MCF 10A (cell line): ENCODE measurements at places on chromosomes 4 and X. TPM values are rescaled to one million over a fixed set of nuclear protein-coding genes. Genes with fewer than 3 reads are reported as not detected.

DNA sequence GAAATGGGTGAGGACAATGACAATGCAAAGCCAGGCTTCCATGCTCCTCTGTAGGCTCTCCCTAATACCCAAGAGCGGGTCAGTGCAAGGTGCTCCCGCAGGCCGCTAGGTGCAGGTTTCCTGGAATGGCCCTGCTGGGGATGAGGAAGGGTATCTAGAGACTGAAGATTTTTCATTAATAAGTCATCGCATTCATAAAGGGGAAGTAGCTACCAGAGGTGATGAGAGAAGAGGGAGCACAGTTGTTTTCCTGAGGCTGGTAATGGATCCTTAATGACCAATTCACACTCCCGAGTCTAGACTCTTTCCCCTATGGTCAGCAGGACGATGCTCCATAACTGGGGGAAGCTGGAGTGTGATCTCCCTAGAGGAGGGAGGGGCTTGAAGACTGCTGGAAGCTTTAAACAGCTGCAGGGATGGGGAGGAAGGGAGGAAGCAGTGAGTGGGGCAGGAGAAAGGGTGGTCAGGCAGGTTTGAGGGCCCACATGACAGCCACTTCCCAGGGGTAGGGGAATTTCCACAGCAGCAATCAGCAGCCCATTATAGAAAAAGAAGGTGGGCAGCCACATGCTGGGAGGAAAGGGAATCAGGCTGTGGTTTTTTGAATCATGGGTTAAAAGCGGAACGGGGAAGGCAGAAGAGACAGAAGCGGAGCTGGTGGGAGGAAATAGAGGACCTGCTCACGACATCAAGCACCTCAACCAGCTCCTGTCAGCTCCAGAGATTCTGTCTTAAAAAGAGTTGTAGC is 10.2 kb upstream of the ATP6AP2 start:
- no peak overlapping the region for H3K27ac ChIP-seq
- H3K27me3 ChIP-seq, result peaks cover 86% of the 10 kb centered on the region
- no peak for DNase-seq
- H3K4me3 ChIP-seq, result no peak overlapping the region

- no peaks in the 10 kb centered on the region for H3K36me3 ChIP-seq
- H3K27me3 ChIP-seq, result no peaks in the 10 kb centered on the region
- no peak overlapping the region for H3K27ac ChIP-seq
- peaks cover 6% of the 10 kb centered on the region for H3K4me1 ChIP-seq
- peak overlapping the region; percentile 79 for H3K4me3 ChIP-seq
These were observed 6.1 kb upstream of the WAS start for GRCh38 chrX:48677516-48677915.

DNA sequence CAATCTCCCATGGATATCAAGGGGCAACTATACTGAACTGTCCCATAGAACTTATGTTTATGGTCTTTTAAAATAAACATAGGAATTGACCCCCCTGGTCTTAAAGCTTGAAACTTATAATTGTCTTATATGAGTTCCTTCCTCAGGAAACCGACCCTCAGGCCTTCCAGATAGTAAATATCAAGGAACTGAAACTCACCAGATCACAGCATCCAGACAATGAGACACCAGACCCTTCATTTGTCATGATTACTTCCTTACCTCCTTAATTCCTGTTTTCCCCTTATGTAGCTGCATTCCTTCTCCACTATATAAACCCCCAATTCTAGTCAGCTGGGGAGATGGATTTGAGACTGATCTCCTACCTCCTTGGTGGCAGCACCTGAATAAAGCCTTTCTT is 94.8 kb upstream of the GRPR start:
- no peaks in the 10 kb centered on the region for H3K27me3 ChIP-seq
- peaks cover 12% of the 10 kb centered on the region for H3K4me1 ChIP-seq
- no peak overlapping the region for H3K27ac ChIP-seq
- H3K36me3 ChIP-seq, result no peaks in the 10 kb centered on the region
- DNase-seq, result no peak

DNA sequence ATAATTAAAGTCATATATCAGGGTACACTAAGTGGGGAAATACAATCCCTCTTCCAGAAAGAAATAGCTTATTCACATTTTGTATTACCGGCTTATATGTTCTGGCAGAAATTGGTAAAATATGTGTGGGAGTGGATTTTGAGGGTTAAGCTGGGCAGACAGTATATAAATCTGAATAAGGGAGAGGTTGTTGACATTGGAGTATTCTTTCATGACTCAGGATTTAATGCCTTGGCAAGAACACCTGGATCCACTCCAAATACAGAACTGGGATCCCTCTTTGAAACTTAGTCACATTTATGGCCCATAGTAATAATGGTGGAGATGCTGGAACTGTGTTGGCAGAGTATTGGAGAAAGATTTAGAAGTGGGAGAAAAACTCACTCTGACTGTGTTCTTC is 54.3 kb upstream of the TET2 start:
- H3K4me1 ChIP-seq, result peaks cover 22% of the 10 kb centered on the region
- no peaks in the 10 kb centered on the region for H3K27me3 ChIP-seq
- peak; percentile 93 for DNase-seq
- no peak overlapping the region for H3K4me3 ChIP-seq

GRCh38 chrX:85765651-85766050 is 281.7 kb downstream of the CHM start:
- no peaks in the 10 kb centered on the region for H3K27me3 ChIP-seq
- H3K4me3 ChIP-seq, result no peak overlapping the region
- H3K4me1 ChIP-seq, result no peaks in the 10 kb centered on the region
- no peak for DNase-seq

GRCh38 chr4:89590128-89590527 is 246.8 kb downstream of the SNCA start:
- no peak overlapping the region for H3K27ac ChIP-seq
- no peak overlapping the region for H3K4me3 ChIP-seq
- H3K27me3 ChIP-seq, result no peaks in the 10 kb centered on the region
- H3K36me3 ChIP-seq, result no peaks in the 10 kb centered on the region

- peaks cover 72% of the 10 kb centered on the region for H3K36me3 ChIP-seq
- no peaks in the 10 kb centered on the region for H3K27me3 ChIP-seq
- H3K4me3 ChIP-seq, result no peak overlapping the region
- no peak for DNase-seq
- H3K4me1 ChIP-seq, result no peaks in the 10 kb centered on the region
- H3K27ac ChIP-seq, result no peak overlapping the region
These were observed 68.8 kb downstream of the ZAR1 start for GRCh38 chr4:48558819-48559218.

DNA sequence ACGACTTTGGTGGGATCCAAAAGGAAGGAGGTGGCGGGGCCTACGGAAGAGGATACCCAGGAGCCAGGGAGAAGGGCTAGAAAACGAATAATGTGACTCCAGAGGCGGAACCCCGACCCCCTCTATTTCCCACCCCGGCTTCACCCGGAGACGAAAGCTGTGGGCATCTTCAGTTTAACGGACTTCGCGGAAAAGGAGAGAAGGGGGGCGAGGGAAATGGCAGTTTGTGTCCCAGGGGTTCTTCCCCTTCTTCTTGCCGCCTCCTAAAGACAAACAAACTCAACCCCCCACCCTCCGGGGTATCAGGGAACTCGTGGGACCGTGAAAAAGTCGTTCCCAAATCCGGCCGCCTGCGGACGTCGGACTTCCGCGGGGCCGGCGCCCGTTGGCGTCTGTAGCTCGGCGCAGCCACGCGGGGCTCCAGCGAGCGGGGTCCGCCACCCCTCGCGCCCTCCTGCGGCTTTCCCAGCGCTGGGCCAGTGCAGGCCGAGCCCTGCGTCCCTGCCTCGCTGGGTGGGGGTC is 3.6 kb upstream of the LEF1 start:
- no peak overlapping the region for H3K27ac ChIP-seq
- H3K36me3 ChIP-seq, result no peaks in the 10 kb centered on the region
- peaks cover 15% of the 10 kb centered on the region for H3K4me1 ChIP-seq

DNA sequence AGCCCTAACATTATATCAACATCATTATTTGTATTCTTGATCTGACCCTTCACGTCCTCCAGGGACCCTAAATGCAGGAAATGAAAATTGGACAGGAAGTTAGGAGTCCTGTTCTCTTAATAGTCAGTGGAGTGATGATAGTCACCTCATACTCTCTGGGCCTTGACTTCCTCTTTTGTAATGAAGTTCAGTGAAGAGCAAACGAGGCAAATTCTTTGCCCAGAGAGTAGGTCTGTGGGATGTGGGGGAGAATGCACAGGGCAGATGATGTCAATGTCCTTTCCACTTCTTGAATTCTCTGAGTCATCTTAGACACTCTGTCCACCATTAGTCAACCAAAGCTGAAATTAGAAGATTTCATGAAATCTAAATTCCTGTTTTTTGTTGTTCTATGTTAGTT is 17.1 kb upstream of the GPRIN3 start:
- H3K4me1 ChIP-seq, result no peaks in the 10 kb centered on the region
- DNase-seq, result no peak
- H3K4me3 ChIP-seq, result no peak overlapping the region
- no peaks in the 10 kb centered on the region for H3K36me3 ChIP-seq
- no peaks in the 10 kb centered on the region for H3K27me3 ChIP-seq

- H3K4me3 ChIP-seq, result peak overlapping the region; percentile 89
- H3K36me3 ChIP-seq, result no peaks in the 10 kb centered on the region
- DNase-seq, result peak; percentile 9
- H3K4me1 ChIP-seq, result peaks cover 36% of the 10 kb centered on the region
These were observed 1.2 kb downstream of the RAP1GDS1 start for GRCh38 chr4:98262431-98262830.

DNA sequence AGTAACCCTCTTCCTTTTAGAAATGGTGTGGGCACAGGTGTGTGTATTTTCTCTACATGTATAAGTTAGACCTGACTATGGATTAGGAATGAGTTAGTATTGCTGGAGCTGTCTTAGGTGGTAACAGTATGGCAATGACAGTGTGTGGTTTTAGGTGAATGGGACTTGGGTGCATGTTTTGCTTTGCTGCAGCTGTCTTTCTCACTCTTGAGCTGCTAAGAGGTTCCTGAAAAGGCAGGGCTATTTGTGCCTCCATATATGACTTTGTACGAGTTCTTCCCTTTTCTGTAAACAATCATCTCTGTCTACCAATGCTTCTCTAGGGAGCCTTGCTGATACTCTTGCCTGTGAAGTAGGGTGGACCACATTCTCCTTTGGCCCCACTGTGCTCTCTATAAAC is 234.8 kb upstream of the HHIP start:
- no peaks in the 10 kb centered on the region for H3K27me3 ChIP-seq
- no peak overlapping the region for H3K4me3 ChIP-seq
- no peaks in the 10 kb centered on the region for H3K36me3 ChIP-seq
- peaks cover 11% of the 10 kb centered on the region for H3K4me1 ChIP-seq
- H3K27ac ChIP-seq, result no peak overlapping the region

DNA sequence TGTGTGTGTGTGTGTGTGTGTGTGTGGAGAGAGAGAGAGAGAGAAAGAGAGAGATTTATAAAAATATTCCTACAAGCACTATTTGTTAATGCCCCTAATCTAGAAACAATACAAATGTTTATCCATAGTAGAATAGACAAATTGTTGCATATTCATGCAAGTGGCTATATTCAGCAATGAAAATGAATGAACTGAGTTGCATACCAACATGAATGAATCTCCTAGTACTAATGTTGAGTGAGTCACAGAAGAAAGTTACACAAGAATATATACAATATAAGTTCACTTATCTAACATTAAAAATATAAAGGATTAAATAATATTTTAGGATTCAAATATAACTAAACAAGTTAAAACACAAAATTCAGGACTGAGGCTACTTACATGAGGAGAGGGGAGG is 456.8 kb upstream of the AMOT start:
- H3K4me3 ChIP-seq, result no peak overlapping the region
- no peak for DNase-seq
- H3K27me3 ChIP-seq, result no peaks in the 10 kb centered on the region

DNA sequence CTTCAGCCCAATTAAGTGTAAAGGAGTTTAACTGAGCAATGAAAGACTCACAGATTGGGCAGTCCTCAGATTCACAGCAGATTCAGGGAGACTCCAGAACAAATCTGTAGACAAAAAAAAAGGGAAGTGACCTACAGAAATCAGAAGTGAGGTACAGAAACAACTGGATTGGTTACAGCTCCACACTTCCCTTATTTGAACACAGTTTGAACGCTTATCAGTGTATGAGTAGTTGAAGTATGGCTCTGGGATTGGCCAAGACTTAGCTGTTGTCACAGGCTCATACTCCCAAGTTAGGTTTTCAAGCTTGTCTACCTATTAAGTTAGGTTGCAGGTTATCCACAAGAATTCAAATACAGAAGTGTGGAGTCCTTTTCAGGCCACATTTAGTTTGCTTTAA is 112.4 kb upstream of the ELOVL6 start:
- no peaks in the 10 kb centered on the region for H3K4me1 ChIP-seq
- no peak overlapping the region for H3K4me3 ChIP-seq
- H3K27me3 ChIP-seq, result no peaks in the 10 kb centered on the region
- no peak overlapping the region for H3K27ac ChIP-seq
- no peak for DNase-seq
- H3K36me3 ChIP-seq, result no peaks in the 10 kb centered on the region

DNA sequence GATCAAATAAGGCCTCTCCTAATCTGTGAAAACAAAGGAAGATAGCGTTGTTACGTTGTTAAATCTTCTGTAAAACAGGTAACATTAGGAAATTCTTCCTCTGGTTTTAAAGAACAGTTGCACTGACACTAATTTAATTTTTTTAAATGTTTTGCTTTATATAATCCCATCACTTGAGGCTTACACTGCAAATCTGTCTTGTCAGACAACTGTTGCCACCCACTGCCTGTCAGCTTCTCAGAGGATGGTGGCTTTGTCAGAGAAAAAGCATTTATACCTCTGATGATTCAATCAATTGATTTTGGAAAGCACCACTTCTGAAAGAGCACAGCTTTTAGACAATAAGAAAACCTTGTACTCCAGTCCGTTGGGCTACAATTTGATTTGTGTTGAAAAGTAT is 799.1 kb downstream of the FSTL5 start:
- no peak for DNase-seq

GRCh38 chrX:116277351-116278225 is 107.0 kb downstream of the AGTR2 start:
- H3K27me3 ChIP-seq, result no peaks in the 10 kb centered on the region
- no peak for DNase-seq
- H3K4me3 ChIP-seq, result no peak overlapping the region

DNA sequence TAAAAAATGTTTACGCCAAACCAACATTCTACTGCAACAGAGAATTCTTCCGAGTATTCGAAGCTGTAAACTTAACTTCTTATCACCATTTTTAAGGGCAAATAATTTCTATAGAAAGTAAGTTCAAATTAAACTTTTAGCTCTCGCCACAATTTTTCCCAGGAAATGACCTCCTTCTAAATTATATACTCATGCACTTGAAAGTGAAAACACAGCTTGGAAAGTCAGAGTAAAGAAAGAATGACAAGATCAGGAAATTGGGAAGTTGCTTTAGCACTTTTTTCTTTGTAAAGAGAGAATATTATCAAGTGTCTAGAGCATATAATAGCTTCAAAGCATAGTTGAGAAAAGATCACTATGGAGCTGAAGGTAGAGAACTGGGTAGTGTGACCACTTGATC is 1.2 kb downstream of the CYBB start:
- H3K36me3 ChIP-seq, result no peaks in the 10 kb centered on the region
- no peak overlapping the region for H3K4me3 ChIP-seq
- peaks cover 54% of the 10 kb centered on the region for H3K27me3 ChIP-seq
- no peaks in the 10 kb centered on the region for H3K4me1 ChIP-seq
- H3K27ac ChIP-seq, result no peak overlapping the region
- no peak for DNase-seq

C4orf50 gene
- total RNA-seq, result not detected in 2 replicates

GABRE gene
- 12.9 and 19.3 TPM in 2 replicates for total RNA-seq

LSM6 gene
- total RNA-seq, result 40.0 and 41.4 TPM in 2 replicates

ARX gene
- total RNA-seq, result 0.10 TPM in 1 of 2 replicates, not detected in the other

CCDC120 gene
- total RNA-seq, result 10.3 and 14.4 TPM in 2 replicates

ASB12 gene
- total RNA-seq, result not detected in 2 replicates

GLRA2 gene
- total RNA-seq, result not detected in 2 replicates

TCEAL6 gene
- not detected in 2 replicates for total RNA-seq

LONRF3 gene
- total RNA-seq, result 1.0 and 1.4 TPM in 2 replicates
